ENCODE measurements at places on chromosomes 4 and X.

DNA sequence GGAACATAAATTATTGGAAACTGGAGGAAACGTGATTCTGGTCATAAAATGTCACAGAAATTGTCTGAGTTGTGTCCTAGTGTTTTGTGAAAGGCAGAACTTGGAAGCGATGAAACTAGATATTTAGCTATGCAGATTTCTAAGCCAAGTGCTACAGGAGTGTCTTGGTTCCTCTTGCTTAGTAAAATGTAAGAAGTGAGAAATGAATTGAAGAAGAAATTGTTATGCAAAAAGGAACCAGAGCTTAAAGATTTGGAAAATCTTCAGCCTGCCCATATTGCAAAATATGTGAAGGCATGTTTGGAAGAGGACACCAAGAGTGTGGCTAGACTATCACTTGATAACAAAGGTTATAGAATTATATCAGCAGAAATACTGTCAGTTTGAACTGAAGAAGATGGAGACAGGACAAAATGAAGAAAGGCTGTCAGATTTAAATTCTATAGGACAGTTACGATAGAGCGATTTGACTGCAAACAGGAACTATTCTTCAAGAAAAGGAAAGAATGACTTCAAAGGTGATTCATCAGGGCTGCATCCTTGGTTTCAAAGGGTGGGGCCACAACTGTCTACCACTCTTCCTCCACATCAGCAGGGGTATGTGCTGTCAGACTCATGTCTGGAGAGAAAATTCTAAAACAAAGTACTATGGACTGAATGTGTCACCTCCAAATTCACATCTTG lies 9.4 kb upstream of the CDS1 start:
- no peak for DNase-seq

GRCh38 chrX:135213200-135213844 lies 38.5 kb upstream of the ETDA start:
- DNase-seq, result no peak

DNA sequence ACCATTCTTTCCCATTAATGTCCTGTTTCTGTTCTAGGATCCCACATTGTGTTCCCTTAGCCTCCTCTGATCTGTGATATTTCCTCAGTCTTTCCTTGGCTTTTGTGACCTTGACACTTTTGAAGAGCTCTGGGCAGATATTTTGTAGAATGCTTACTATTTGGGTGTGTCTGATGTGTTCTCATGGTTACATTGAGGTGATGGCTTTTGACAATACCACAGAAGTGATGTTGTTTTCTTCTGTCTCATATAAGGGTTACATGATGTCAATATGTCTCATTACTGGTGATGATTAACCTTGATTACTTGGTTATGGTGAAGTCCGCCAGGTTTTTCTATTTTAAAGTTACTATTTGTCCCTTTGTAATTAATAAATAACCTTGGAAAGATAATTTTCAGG lies 183.7 kb downstream of the SOWAHB start:
- DNase-seq, result no peak

GRCh38 chrX:155127465-155127864 lies 56.2 kb downstream of the BRCC3 start:
- no peak for DNase-seq

DNA sequence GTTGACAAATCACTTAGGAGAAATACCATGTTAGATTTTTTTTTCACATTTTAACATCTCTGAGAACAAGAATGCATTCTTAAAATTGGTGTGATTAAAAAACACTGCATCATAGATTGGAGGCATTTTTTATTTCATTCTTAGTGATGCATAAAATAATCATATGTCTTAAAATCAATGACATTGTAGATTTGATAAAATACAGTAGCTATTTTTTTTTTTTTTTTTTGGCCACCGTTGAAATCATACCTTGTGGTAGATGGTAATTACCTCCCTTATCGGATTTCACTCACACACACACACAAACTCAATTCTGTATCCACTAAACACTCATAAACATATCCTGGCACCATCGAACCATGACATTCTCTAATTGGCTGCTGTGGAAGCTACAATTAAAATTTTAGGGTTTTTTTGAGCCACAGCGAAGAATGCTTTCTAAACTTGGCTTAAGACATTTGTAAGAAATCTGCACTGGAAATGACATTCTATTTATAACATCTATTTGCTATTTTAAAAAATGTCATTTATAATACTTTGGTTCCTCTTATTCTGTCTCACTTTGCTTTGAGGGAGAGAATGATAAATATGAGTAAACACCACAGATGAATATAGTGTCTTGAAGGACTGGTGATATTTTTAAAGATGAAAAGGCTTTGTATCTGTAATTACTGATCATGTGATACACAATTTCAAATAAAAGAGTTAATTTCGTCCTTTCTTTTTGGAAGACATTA lies 60.1 kb downstream of the CCSER1 start:
- DNase-seq, result no peak

GRCh38 chr4:108502356-108502755 lies 118.0 kb upstream of the RPL34 start:
- no peak for DNase-seq

DNA sequence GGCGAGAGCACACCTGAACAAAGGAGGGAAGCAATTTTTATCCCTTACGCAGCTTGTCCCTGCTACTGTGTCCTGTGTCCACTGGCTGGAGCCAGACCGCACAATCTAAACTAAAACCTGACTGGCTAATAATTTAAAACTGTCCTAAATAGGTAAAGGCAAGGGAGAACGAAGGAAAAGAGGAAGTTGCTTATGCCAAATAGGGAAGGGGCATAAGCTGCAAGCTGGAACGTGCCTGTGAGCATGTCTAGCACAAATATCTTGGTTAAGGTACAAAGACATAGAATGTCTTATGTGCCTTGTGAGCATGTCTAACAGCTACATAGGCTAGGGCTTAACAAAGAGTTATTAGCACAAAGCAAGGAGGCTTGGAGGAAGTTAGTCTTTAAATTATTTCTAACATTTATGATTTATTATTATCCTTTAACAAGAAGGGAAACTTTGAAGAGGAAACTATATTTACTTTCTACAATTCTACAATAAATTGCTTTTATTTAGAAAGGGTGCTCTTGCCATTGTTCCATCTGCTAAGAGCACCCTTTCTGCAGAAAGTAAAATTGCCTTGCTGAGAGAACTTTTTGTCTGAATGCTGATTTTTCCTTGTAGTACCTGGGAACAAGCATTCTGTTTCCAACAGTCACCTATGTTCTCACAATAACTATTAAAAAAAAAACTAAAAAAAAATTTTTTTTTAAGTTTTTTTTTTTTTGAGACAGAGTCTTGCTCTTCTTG lies 80.6 kb upstream of the CBR4 start:
- DNase-seq, result no peak

DNA sequence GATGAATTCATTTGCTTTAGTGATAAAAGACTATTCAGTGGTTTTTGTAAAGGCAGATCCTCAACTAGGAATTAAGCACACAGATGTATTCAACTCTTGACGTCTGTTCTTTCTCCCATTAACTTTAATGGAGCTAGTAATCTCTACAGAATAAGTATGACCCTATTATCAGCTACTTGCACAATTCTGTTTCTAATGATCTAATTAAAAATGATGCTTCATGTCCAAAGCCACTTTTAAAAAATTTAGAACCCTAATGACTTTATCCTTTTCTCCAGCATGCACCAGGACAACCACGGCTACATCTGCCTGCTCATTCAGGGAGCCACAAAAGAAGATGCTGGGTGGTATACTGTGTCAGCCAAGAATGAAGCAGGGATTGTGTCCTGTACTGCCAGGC lies 85.4 kb downstream of the CBR4 start:
- DNase-seq, result no peak

DNA sequence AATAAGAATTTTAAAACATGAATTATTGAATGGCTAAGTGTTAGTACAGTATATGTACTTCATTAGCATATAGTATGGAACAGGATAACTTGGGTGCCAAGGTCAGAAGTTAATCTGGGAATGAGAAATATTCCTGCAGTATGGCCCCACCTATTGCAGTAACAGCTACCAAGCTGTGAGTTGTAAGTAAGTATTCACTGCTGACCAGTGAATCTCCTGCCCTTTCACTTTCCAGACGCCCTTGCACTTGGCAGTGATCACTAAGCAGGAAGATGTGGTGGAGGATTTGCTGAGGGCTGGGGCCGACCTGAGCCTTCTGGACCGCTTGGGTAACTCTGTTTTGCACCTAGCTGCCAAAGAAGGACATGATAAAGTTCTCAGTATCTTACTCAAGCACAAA lies 105.1 kb downstream of the NFKB1 start:
- no peak for DNase-seq

GRCh38 chrX:149937871-149938426 lies 342 bp downstream of the EOLA2 start:
- peak; percentile 4 for DNase-seq

Measured in T-helper 22 cell (primary cell).